Stimulated activated memory B cell treated with anti-CD40 and anti-IgM and Interleukin-4, amounts not matched to agents 10 μg/mL and 1 μg/mL and 100 μg/mL, for 72 hours (primary cell): ENCODE measurements at places on chromosomes 6 and 20.
A peak's percentile ranks its signal among the peaks of the same experiment; 100 is the strongest.

- no peak for ATAC-seq
Measured at GRCh38 chr6:5457983-5458683, 196.8 kb downstream of the FARS2 start.

GRCh38 chr20:4011226-4011975, 4.0 kb downstream of the RNF24 start:
- no peak for ATAC-seq

- ATAC-seq: no peak
Measured at GRCh38 chr6:100309174-100309573, 155.5 kb downstream of the SIM1 start.

- ATAC-seq: no peak
Measured at GRCh38 chr6:150177952-150178520, 35.2 kb downstream of the PPP1R14C start.

DNA sequence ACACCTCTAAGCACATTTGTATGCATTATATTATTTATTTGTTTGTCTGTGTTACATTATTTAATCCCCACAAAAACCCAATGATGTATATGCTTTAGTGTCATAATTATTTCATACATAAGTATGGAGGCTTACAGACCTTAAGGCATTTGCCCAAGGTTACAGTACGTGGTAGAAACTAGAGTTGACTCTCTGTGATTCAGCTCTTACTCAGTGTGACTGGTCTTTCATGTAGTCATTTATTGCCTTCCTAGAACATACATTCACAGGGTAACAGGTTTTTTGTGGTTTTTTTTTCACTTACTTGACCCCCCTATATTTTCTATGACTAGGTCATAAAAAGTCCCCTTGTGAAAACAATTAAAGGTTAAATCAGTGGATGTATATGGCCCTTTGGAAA, 566.8 kb downstream of the TFAP2A start:
- no peak for ATAC-seq

DNA sequence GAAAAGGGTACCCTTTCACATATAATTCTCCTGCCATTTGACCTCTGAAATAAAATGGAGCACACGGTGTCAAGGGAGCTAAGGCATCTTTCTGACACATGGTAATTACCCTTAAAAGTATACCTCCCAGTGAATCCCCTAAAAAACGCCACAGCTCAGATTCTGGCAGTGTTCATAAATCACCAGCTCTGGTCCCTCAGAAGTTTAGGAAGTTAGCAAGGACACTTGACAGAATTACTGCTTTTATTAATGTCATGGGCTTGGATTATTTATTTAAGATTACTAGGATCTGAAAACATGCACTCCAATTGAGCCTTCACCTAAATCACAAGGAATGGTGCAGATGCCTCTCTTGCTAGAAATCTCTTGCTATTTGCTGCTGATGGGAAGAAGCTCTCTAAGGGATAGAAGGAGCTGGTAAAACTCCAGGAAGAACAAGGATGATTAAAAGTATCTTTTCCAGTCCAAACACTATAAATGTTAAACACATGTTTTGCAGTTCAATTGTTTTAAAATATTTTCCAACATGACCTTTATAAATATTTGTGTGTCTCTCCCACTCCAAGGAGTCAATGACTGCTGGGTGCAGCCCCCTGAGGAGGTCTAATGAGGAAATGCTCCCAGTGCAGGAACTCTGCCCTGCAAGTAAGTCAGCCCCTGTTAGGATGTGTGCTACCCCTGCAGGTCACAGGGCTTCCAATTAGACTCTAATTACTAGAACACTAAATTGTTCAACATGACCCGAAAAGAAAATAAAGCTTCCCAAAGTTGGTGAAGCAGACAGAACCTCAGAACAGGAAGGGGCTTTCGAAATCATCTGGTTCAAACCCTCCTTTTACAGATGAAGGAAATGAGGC, 230.3 kb downstream of the TFAP2A start:
- no peak for ATAC-seq

DNA sequence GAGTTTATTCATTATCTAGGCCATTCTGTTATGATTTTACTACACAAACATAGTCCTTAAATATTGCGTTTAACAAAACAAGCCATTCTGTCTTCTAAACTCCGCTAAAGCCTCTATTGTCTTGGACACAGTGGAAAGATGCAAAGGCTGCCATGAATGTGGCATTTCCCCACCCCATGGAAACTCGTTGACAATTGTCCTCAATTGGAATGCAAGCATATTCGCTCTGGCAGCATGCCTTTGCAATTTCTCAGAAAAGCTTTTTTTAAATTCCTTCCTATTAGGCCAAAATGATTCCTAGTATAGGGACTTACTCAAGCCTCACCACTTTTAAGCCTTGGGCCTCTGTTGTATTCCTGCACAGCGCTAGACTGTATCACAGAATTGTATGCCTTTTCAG, 22.8 kb downstream of the OR2A4 start:
- ATAC-seq: no peak

GRCh38 chr20:58995461-58996225, 11.4 kb downstream of the CTSZ start:
- no peak for ATAC-seq

GRCh38 chr20:24956001-24956841, 7.2 kb downstream of the CST7 start:
- ATAC-seq: no peak

- ATAC-seq: peak; percentile 87
Measured at GRCh38 chr6:209432-210103, 82.7 kb upstream of the DUSP22 start.

GRCh38 chr6:110625883-110626282, 149.5 kb upstream of the SLC22A16 start:
- no peak for ATAC-seq

GRCh38 chr20:63538204-63539091, 1.3 kb upstream of the PTK6 start:
- no peak for ATAC-seq

GRCh38 chr6:4806337-4806725, 30.1 kb downstream of the CDYL start:
- ATAC-seq: no peak
